ENCODE measurements at places on chromosomes 2 and 18.

DNA sequence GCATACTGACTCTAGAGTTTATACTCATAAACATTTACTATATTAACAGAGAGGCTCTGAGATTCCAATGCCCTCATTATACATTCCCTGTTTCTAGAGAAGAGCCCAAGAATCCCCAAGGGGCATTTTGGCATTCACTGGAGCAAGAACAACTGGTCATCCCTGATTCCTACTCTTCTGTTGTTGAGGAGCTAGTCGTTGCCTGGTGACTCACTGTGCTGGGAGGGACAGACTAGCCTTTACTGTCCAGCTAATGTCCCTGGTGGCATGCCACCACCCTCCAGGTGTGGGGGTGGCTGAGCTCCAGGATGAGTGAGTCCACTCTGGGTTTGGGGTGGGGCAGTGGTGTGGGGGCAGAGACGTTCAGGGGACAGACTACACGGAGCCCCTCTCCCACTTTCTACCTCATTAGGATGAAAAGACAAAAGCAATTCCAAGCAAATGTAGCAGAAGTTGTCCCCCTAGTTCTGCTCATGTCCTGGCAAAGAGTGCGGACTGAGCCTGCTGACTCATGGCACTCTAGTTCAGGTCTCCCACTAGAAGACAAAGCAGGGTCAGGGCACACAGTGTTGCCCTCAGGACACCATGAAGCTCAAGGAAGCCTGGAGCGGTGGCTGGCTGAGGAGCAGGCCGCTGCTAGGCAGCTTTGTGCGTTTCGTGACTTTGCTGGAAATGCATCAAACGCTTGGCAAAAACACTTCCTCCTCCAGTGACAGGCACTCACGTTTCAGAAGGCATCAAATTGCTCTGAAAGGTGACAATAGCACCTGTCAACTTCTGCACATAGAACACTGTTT lies 49.4 kb downstream of the RHOB start:
- DNase-seq: no peak

GRCh38 chr2:106536490-106536889 lies 49.3 kb downstream of the CD8B2 start:
- DNase-seq: no peak

DNA sequence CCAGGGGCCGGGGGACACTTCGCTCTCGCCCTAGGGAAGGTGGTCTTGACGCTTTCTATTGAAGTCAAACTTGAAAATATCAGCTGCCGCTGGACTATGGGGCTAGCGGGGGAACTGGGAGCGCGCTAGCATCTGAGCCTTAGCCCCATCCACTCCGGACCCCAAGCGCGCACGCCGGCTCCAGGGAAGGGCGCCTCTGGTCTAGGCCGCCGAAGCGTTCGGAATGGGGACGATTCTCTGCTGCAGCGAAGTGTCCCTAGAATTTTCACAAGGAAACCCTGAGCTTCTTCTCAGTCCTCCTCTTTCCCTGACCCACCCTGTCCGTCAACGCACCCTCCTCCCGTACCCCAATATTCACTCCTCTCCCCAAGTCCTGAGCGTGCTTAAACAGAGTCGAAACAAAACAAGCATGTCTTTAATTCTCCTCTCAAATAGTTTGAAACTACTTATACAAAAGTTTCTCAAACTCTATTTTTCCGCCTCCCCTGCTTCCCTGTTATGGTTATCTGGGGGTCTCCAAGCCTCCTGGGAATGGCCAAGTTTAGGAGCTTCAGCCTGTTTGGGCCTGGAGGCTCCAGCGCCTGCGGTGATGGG lies 5.0 kb downstream of the RAX start:
- DNase-seq: no peak

GRCh38 chr2:48279344-48280090 lies 250.4 kb upstream of the STON1 start:
- no peak for DNase-seq

Data from tongue (tissue), 3 donors.